Epithelial cell of esophagus (primary cell): ENCODE measurements at places on chromosomes 1 and 21.

DNA sequence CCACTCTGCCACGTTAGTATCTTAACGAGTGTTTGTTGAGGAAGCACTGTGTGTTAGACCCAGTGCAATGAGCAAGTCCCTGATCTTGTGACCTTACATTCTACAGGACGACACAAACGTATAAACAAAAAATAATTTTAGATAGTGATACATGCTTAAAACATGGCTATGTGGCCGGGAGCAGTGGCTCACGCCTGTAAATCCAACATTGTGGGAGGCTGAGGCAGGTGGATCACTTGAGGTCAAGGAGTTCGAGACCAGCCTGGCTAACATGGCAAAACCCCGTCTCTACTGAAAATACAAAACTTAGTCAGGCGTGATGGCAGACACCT is 19.6 kb downstream of the MTX1 start:
- no peak for DNase-seq

- peak; percentile 59 for DNase-seq
These were observed 3.2 kb upstream of the TFAP2E start for GRCh38 chr1:35569936-35570335.

DNA sequence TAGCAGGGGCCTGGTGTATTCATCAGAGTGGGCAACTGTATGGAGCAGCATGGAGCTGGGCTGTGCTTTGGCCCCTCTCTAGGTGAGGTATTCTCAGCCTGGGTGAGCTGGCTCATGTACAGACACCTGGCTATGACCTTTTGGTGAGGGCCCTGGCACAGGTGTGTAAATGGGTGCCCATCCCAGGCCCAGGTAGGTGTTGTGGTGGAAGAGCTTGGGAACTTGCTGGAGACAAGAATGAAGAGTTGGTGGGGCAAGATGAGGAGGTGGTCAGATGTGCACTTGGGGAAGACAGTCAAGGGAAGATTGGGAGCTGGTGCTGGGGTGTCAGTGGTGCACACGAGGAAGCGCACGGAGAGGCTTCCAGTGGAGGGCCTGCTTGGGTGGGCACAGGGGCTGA is 95.5 kb downstream of the TRIM11 start:
- no peak for DNase-seq

DNA sequence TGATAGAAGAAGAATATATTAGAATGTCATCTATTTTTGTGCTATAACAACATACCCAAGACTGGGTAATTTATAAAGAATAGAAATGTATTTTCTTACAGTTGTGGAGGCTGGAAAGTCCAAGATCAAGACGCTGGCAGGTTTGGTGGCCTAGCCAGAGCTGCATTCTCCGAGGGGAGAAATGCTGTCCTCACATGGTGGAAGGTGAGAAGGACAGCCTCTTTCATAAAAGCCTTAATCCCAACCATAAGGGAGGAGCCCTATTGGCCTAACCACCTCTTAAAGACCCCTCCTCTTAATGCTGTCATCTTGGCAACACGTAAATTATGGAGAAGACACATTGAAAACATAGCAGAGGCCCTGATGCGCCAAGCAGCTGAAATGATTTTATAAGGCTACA is 60.1 kb upstream of the KAZN start:
- no peak for DNase-seq

DNA sequence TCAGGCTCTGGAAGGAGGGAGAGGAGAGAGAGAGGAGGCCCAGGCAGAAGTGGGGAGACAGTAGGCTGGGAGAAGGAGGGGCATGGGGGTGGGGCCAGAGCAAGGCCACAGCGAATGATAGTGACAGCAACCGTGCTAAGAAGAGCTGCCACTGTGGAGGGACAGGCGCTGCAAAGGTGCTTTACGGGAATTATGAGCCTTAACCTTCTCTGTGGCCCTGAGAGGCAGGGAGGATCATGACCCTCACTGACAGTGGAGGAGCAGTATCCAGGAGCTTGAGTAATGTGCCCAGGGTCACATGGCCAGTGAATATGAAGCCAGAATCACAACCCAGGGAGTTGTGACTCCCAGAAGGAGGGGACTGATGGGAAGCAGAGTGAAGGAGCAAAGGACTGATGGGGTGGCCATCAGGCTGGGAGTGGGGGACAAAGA is 53.4 kb upstream of the RPL11 start:
- no peak for DNase-seq

- DNase-seq = no peak
These were observed 22.6 kb downstream of the RNU1-3 start for GRCh38 chr1:16644193-16644481.

DNA sequence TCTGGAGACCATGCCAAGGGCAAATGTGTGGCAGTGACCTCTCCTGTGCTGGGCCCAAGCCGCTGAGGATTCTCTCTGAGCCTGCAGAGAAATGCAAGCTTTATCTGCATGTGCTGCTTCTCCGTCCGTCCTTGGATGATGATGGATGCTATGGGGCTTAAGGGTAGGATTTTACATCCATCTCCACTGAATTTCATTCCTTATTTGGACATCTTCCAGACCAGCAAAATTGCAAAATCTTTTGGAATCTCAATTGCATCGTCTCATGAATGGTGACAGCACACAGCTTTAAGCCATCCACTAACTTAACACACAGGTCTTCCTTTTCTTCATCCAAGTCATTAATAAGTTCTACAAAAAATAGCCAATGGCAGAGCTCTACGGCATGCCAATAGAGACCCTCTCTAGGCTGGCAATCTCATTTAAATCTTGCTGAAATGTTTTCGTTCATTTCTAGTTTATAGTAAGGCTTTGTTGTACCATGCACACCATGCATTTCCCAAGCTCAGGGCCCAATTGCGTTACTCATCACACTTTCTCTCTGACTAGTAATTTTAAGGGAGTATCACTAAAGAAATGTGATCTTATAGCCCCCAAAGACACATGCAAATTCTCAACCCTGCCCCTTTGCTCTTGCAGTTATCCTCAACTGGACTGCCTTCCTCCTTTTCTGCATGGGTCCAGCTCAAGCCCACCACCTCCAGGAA is 11.1 kb downstream of the BATF3 start:
- no peak for DNase-seq

DNA sequence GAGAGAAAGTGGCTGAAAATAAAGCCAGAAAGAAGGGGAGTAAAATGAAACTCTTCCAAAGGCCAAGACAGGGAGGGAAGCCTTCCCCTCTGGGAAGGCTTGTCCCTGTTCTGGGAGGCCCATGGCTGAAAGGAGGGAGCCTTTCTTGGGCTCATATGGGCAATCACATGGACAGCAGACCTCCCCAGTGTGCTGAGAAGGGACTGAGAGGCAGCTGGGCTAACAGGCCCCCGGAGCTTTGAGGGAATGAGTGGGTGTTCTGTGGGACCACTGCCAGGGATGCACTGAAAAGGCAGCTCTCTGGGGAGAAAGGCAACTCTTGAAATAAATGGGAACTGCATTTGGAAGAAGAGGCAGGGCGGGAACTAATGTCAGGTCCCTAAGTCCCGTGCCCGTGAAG is 39.1 kb downstream of the KANK4 start:
- DNase-seq = no peak

DNA sequence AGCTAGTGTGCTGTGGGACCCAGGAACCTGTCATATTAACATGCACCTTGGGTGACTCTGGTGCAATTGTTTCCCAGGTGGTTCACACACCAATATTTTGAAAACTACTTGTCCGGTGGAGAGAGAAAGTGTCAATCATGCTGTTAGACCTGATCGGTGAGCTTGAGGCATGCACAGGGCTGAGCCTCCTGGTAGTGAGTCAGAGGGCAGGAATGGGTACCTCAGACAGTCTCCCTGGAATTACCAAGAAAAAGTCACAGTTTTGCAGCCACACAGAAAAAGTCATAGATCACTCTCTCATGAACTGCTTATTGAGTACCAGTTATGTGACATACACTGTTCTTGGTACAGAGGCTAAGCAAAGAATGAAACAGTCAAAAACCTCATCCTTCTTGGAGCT is 140.1 kb upstream of the NFIA start:
- peak; percentile 92 for DNase-seq

DNA sequence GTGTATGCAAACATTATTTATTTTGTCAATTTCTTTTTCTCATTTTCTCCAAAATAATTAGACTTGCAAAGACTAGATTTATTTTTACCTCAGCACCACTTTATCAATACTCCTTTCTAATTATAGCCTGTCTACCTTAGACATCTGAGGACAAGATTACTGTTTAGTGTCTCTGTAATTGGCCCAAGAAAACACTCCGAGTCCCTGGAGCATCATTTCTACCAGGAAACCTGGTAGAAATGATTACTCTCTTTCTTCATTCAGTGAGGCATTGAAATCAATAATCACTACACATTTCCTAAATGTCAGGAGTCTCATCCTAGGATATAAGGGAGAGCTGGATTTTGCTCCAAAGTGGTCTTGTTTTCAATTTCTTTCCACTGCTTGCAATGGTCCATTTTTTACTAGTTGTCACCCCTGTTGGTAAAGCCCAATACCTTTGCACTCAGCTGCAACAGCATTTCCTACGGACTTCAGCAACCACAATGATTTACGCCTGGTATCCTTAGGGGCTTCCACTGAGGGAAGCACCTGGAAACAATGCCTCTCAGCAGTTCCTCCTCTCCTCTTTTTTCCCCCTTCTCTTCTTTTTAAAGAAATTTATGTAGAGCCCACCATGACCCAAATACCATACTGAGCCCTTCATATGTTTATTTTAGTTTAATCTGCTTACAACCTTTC is 64.6 kb downstream of the GRIK1 start:
- no peak for DNase-seq

DNA sequence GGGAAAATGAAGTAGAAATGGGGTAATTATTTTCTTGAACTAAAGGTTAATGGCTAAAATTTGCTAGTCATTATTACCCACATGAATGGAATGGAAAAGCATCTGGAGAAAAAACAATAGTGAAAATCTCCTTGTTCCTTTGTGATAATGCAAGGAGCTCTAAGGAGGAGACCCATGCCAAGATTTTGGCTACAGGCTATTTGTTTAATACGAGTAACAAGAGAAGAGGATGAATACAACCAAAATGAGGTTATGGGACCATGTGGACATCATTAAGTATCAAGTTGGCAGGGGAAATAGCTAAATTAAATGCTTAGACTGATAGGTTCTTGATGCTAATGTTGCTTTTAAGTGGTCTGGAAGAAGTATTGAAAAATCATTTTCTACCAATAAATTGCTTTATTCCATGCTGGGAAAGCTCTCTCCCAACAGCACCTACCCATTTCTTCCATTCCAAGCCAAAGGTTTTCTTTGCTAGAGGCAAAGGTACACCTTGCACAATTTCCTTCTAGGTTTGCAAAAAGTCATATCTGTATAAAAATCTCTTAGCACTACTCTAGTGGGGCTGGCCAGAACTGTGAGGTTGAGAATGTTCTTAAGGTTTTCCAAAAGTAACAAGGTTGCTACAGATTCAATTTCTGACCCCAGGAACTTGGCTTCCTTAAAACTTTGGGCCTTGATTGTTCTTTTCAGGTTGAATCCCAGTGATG is 100.2 kb downstream of the SMYD2 start:
- no peak for DNase-seq

GRCh38 chr1:234884701-234885100 is 243.9 kb downstream of the TOMM20 start:
- no peak for DNase-seq

GRCh38 chr1:205676002-205676401 is 4.3 kb downstream of the SLC45A3 start:
- no peak for DNase-seq

DNA sequence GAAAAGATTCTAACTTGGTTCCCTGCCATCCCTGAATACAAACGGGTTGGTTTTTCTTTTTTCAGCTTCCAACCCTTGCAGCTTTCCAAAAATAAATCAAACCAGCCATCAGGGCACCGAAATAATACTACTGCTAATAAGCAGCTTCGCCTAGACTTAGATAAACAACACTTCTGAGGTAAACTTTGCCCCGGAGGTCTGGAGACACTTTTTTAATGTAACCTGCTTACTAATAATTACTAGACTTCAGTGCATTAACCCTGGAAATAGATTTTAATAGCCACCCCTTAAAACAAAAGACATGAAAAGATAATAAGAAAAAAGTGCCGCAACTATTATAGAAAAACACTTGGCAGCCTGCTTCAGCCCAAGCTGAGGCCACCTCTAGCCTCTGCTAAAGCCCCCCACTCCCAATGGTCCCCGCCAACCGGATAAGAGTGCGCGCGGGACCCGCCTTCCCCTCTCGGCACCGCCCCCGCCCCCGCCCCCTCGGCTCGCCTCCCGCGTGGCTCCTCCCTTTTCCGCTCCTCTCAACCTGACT is 405 bp upstream of the GADD45A start:
- DNase-seq = no peak

DNA sequence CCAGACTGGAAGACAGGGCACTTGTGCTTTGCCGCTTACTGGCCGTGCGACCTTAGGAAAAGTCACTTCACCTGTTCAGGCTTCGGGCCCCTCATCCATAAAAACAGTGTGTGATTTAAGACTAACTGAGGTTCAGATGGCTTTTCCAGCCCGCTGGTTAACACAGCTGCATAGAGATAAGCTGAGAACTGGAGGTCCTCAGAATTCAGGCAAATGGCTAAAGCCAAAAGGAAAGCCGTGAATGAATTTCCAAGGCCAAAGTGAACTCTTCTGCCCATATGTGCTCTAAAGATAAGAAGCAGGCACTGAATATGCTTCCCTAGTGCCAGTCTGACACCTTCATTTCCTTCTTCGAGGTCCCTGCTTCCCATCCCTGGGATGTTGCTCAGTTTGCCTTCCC is 23.5 kb upstream of the SARS1 start:
- no peak for DNase-seq

DNA sequence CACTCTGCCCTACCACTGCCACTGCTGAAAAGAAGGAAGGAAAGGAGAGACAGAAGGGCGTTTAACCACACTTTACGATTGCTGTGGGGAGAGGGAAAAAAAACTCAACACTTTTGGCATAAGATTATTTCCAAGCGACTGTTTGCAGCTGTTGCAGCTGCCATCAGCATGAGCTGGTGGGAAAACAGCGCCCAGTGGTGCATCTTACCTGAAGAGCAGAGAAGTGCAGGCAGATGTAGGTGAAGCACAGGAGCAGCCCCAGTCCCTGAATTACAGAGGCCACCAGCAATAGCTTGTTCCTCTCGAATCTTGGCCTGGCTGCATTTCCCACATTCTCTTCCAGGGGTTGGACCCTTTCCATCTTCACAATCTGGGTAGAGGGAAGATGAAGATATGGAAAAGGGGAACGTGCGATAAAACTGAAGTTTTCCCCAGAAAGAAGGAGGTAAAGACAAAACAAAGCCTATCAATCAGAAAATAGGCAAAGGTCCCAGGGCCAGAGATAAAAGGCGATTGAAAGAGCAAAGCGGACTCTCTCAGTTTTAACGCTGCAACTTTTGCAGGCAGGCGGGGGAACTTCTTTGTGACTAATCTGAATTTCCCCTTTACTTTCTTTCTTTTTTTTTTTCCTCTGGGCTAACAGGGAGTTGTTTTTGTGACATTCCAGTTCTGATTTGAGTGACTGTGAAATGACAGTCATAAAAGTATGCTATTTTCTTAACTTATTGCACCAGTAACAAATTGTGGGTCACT is at the start of gene TNFSF4:
Gene TNFSF4 (minus strand): TSS at position 516 of the 753 bp plus-strand sequence. CDS start 155 bp downstream, at position 361.
- no peak for DNase-seq

- DNase-seq = no peak
These were observed 123.4 kb downstream of the HLX start for GRCh38 chr1:221002601-221003000.

- peak; percentile 46 for DNase-seq
These were observed 20.0 kb upstream of the ALDH4A1 start for GRCh38 chr1:18922319-18922726.
